Stimulated activated CD8-positive, alpha-beta memory T cell treated with anti-CD3 and anti-CD28 coated beads, Interleukin-7, amount 100 ng/mL, for 4 hours (primary cell): ENCODE measurements at places on chromosomes 7 and 10.

- DNase-seq: no peak
These were observed 44.5 kb downstream of the PIK3AP1 start for GRCh38 chr10:96675846-96676245.

DNA sequence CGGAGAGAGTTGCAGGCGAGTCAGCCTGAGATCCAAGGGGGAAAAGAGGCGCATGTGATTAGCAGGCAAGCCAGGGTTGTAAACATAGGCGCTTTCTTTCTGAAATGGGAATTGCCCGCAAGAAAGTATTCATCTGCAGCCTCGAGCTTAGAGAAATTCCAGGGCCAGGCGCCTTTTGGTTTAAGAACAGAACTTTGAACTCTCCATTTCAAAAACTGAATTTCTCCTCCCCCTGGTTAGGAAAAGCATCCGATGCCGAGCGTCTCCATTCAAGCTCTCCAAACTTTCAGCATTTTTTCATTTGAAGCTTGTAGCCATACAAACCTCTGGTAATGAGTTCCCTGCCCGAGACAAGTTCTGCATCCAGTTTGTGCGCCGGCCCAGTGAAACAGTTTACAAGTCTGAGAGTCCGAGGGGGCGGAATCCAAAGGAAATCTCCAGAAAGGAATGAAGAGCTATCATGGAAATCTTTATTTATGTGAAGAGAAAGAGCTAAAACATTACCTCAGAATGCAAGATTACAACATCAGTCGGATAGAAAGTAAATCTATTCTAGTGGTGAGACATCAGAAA is 69.9 kb downstream of the FAM204A start:
- DNase-seq: no peak

DNA sequence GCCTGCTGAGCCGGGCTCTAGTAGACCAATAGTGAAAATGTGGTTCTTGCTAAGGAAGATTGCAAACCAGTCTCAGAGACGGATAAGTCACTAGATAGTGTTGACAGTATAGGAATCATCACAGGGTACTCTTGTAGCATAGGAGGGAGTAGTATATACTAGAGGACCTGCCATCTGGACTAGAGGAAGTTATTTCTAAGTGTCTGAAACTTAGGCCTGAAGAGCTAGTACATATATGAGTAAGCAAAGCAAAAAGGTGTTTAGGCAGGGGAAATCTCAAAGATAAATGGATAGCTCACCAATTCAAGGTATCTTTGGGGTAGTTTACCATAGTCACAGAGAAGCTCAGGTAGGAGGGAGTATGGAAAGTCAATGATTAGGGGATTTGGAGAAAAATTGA is 428.1 kb downstream of the CNTNAP2 start:
- DNase-seq: no peak

GRCh38 chr7:1150400-1151002 is 9.5 kb downstream of the ZFAND2A start:
- DNase-seq: no peak

DNA sequence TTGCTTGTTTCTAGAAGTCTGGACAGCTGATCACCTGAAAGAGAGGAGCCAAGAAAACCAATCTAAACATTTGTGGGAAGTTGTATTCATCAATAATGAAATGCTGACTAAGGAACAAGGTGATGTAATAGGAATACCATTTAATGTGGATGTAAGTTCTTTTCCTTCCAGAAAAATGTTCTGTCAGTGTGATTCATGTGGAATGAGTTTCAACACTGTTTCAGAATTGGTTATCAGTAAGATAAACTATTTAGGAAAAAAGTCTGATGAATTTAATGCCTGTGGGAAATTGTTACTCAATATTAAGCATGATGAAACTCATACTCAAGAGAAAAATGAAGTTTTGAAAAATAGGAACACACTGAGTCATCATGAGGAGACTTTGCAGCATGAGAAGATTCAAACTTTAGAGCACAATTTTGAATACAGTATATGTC is 39.8 kb upstream of the ZNF37A start:
- DNase-seq: no peak

DNA sequence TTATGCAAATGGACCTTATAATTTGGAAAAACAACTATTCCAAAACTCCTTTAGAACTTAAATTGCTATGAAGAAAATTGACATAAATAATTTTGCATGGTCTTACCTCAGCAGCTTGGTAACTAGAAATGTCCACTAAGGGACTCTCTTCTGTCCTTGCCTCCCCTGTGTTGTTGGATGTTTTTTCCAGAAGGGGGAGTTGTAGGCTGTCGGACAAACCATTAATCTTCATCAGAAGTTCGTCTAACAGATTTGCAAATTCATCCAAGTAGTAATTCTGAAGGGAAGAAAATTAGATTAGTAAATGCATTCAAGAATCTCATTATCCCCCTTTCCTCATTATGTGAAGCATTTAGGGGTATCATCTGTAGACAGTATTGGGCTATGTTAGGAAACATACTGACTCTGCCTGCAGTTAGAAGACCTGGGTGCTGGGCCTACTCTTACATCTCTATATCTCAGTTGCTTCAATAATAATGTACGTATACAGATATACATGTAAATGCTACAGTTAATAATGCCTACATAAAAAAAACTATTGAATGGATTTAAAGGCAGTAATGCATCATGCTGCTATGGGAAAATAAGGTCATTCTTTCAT is 155.6 kb downstream of the PKD1L1 start:
- DNase-seq: no peak

GRCh38 chr10:58453105-58453504 is 59.6 kb upstream of the BICC1 start:
- no peak for DNase-seq

DNA sequence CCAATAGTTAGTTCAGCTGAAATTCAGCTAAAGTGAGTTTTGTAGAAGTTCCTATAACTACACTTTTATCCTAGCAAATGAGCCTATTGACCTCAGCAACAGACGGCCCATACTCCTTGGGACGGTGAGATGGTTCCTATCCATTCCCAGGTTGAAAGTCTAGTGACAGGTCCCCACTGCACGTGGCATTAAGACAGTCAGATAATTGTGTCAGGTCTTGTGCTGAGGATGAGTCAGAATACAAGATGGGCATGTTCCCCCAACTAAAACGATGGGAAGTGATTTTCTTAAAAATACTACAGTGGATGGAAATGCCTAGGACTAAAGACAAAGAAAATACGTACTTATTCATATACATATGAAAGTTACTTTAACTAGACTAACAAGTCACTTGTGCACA is 2.1 kb downstream of the CAV1 start:
- no peak for DNase-seq

GRCh38 chr10:119205894-119206602 is 1.3 kb upstream of the GRK5 start:
- no peak for DNase-seq

DNA sequence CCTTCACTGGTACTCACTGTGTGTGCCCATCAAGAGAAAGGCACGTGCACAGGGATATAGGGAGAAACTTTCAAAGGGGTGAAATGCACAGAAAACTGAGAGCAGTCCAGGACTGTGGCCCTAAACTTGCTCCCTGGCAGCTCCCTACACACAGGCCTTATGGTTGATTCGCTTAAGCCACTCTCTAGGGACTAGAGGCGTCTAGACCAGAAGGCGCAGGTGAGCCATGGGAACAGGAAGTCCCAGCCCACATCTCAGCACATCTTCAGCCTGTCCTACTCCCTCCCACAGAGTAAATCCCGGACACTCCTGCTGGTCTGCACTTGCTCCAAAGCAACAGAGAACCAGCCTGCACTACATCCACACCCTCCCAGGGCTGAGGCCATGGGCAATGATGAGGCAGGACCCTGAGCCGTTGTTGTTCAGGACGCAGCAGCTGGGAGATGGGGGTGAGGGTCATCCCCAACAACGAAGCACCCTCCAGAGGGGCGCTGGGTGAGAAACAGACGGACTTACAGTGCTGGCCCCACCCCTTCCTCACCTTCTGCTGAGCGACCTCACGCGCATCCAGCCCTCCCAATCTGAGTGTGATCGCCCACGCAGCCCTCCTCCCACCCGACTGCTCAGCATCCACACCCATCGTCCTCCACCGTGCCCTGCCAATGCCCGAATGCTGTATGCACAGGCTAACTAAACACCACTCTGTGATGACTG is 109.3 kb downstream of the TNS3 start:
- no peak for DNase-seq

DNA sequence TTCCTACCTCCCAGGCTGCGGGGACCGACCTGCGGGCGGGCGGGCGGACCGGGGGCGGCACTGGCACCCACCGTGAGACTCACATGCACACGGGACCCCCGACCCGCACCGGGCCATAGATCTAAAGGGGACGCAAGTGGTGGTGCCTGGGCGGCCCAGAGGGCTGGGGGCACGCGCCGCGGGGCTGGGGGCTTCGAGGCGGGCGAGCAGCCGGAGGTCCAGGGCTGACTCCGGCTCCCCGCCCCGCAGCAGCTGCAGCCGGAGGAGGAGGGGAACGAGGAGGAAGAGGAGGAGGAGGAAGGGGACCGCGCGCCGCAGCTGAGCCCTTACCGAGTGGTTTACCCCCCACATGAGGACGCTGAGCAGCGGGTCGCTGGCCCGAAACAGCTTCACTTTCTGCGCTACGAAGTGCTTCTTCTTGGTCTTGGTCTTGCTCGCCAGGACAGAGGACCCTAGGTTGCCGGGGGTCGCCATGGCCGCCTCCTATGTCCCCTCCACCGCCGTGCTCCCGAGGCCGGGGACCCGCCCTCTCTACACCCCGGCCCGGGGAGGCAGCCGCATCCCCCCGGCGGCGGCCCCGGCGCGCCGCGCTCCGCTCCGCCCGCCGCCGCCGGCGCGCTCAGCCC is 412 bp downstream of the PIP4K2A start:
- peak; percentile 19 for DNase-seq

- DNase-seq: no peak
These were observed 29.8 kb upstream of the SLC16A12 start for GRCh38 chr10:89565180-89565579.

GRCh38 chr10:132637477-132638129 is 100.0 kb downstream of the INPP5A start:
- no peak for DNase-seq

- DNase-seq: no peak
These were observed 37.9 kb downstream of the SLC25A28 start for GRCh38 chr10:99582255-99582770.

GRCh38 chr10:53115660-53116059 is 343.1 kb upstream of the MBL2 start:
- no peak for DNase-seq

DNA sequence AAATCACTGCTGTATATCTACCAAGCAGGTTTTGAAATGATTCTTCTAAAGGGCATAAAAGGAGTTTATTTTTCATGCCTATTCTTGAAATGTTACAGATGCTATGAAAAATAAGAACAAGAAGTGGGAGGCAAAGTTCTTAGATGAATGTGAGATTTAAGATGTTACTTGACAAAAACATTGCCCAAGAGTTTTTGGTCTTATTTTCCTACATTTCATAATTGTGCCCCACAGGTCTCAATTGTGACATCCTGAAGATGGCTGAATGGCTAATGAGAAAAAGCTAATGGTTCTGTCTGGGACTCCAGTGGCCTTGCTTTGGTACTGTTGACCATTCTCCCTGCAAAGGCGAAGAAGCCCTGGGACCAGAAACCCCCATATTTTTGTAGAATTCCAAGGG is 43.0 kb upstream of the IFRD1 start:
- DNase-seq: no peak

DNA sequence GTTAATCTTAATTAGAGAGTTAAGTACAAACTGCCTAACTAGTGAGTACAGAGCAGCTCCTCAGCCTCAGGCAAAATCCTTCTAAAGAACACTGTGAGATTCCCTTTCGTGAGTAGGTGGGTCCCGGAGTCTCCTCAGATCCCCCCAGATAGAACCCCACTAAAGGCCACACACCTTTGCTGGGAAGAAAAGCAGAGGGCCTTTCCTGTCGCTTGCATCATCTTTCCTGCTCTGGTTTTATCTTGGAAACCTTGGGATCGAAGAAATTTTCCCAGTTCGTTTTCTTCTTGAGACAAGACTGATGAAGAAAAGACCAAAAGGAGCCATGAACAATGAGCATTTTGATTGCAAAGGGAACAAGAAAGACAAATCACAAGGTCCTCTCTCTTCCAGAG is 40.9 kb downstream of the ICA1 start:
- DNase-seq: no peak

GRCh38 chr10:59082249-59082648 is 94.2 kb upstream of the PHYHIPL start:
- DNase-seq: no peak

GRCh38 chr7:135537905-135538304 is 19.8 kb upstream of the NUP205 start:
- no peak for DNase-seq

- DNase-seq: no peak
These were observed 17.5 kb upstream of the TRUB1 start for GRCh38 chr10:114920459-114920858.

- no peak for DNase-seq
These were observed 251.8 kb upstream of the TMEM72 start for GRCh38 chr10:44659320-44659719.

- DNase-seq: peak; percentile 20
These were observed 23.6 kb upstream of the PFKP start for GRCh38 chr10:3043512-3044368.

- DNase-seq: no peak
These were observed 97.0 kb upstream of the PPIF start for GRCh38 chr10:79250259-79250658.

GRCh38 chr7:51005074-51005473 is 222.4 kb upstream of the GRB10 start:
- DNase-seq: no peak
